Activated T-helper 17 cell treated with anti-CD3 and anti-CD28 coated beads, Interleukin-2, amount 50 U/mL, for 72 hours (primary cell): ENCODE measurements at places on chromosomes 1 and 21. TPM values are rescaled to one million over a fixed set of nuclear protein-coding genes. Genes with fewer than 3 reads are reported as not detected.

The CR1L gene
- not detected for total RNA-seq

The CD53 gene
- total RNA-seq = 427 TPM

The HCN3 gene
- 6.0 TPM for total RNA-seq

The LCA5L gene
- total RNA-seq = not detected

The AHCYL1 gene
- total RNA-seq = 80.8 TPM

The TNFRSF1B gene
- total RNA-seq = 379 TPM

The MCOLN2 gene
- total RNA-seq = 43.8 TPM

The MTARC2 gene
- not detected for total RNA-seq

GRCh38 chr1:10694274-10694632 is 102.2 kb downstream of the CASZ1 start:
- H3K36me3 ChIP-seq = no peaks in the 10 kb centered on the region
- peaks cover 3% of the 10 kb centered on the region for H3K27me3 ChIP-seq
- peak overlapping the region; percentile 80 for H3K4me3 ChIP-seq

DNA sequence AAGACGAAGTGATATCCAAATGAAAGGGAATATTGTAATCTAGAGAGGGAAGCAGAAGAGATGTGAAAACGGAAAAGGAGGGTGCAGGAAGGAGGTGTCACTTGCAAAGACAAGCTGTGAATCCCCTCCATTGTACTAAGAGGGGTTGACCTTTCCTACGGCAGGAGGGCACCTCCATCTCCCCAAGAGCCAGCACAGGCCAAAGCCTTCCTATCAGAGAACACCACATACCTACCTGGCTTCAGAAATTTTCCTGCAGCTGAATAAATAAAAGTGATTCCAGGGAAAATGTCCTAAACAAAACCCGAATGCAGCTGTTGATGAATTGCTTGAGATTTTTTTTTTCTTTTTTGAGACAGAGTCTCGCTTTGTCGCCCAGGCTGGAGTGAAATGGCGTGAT is 14.3 kb downstream of the KANK4 start:
- H3K36me3 ChIP-seq = no peaks in the 10 kb centered on the region
- H3K27me3 ChIP-seq = peaks cover 6% of the 10 kb centered on the region
- H3K4me1 ChIP-seq = no peaks in the 10 kb centered on the region
- no peak for ATAC-seq
- H3K4me3 ChIP-seq = no peak overlapping the region
- no peak overlapping the region for H3K27ac ChIP-seq

GRCh38 chr1:245279346-245279745 is 124.6 kb downstream of the KIF26B start:
- no peaks in the 10 kb centered on the region for H3K4me1 ChIP-seq
- no peak overlapping the region for H3K27ac ChIP-seq
- H3K27me3 ChIP-seq = peaks cover 16% of the 10 kb centered on the region
- H3K36me3 ChIP-seq = no peaks in the 10 kb centered on the region
- ATAC-seq = no peak

DNA sequence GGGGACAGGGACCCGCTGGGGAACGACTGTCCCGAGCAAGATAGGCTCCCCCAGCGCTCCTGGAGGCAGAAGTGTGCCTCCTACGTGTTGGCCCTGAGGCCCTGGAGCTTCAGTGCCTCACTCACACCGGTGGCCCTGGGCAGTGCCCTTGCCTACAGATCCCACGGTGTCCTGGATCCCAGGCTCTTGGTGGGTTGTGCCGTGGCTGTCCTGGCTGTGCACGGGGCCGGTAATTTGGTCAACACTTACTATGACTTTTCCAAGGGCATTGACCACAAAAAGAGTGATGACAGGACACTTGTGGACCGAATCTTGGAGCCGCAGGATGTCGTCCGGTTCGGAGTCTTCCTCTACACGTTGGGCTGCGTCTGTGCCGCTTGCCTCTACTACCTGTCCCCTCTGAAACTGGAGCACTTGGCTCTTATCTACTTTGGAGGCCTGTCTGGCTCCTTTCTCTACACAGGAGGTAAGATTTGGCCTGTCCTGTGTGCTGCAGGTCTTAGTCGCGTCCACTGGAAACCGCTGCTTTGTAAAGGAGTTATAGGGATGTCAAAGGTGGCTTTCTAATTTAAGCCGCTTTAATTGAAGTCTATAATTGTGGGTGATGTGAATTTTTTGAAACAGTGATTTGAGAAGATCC is 717 bp downstream of the UBIAD1 start:
- peaks cover 47% of the 10 kb centered on the region for H3K36me3 ChIP-seq
- peak overlapping the region; percentile 93 for H3K27ac ChIP-seq
- no peaks in the 10 kb centered on the region for H3K27me3 ChIP-seq
- H3K4me3 ChIP-seq = peak overlapping the region; percentile 76
- peak; percentile 57 for ATAC-seq
- H3K4me1 ChIP-seq = peaks cover 13% of the 10 kb centered on the region

DNA sequence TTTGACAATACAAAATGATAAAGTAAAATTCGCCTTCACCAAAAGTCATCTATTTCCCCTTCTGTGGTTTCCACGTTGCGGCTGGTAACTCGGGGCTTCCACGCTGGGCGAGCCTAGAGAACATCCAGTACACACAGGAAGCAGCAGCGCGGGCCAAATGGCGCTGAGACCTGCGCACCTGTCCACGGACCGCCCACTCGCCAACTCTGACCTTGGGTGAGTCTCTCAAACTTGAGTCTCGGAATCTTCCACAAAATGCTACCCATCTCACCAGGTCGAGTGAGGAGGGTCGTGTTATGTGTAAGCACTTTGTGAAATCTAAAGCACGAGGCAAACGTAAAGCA is 820 bp upstream of the TTF2 start:
- peaks cover 38% of the 10 kb centered on the region for H3K36me3 ChIP-seq
- peak; percentile 31 for ATAC-seq
- H3K27me3 ChIP-seq = no peaks in the 10 kb centered on the region
- H3K4me3 ChIP-seq = no peak overlapping the region

- H3K27me3 ChIP-seq = peaks cover 4% of the 10 kb centered on the region
- no peaks in the 10 kb centered on the region for H3K36me3 ChIP-seq
- ATAC-seq = no peak
- no peaks in the 10 kb centered on the region for H3K4me1 ChIP-seq
Measured at GRCh38 chr1:87888446-87888845, 559.8 kb downstream of the LMO4 start.

GRCh38 chr21:17560377-17561025 is 47.7 kb downstream of the CXADR start:
- no peak overlapping the region for H3K27ac ChIP-seq
- ATAC-seq = no peak
- H3K4me3 ChIP-seq = no peak overlapping the region
- H3K36me3 ChIP-seq = no peaks in the 10 kb centered on the region
- H3K27me3 ChIP-seq = no peaks in the 10 kb centered on the region

DNA sequence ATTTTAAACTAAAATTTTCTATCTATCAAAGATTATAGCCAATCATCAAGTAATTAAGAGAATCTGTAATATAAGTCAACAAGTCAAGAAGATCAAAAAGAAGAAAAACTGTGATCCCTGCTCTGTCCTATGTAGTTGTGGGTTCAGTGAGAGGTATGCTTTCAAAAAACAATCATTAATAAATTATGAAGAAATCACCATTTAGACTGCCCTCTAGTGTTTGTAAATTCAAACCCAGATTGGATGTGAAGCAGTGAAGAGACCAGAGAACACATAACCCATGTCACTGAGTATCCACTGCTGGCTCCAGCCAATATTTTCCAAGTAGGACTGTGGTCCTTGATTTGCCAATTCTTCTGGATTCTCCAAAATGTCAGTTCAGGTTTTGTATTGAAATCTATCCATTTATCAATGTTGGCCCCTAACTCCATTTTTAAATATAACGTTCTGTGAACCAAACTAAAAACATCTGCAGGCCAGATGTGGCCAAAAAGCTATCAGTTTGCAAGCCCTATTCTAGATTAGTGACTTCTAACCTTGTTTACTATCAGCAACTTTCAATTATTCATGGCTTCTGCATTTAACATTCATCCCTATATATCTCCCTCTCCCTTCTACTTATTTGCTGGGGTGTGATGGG is 467.5 kb upstream of the CXADR start:
- no peaks in the 10 kb centered on the region for H3K4me1 ChIP-seq
- H3K27ac ChIP-seq = no peak overlapping the region
- no peak for ATAC-seq
- no peak overlapping the region for H3K4me3 ChIP-seq

DNA sequence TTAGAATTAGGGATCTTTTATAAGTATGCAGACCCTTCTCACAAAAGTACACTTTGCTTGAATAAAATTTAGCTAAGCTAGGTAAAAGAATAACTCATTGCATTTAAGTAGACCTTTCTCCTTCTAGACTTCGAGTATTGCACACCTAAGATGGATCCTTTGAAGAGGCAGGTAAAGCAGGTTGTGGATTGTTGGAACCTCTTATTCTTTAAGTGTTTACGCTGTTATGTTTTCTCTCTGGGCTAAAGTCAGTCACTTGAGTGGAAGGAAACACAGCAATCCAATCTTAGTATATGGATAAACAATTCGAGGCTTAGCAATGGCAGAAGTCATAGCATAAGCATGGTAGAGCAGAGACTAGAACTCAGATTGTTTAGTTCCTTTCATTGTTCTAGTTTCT is 11.4 kb downstream of the MAGI3 start:
- H3K4me3 ChIP-seq = no peak overlapping the region
- H3K27me3 ChIP-seq = peaks cover 4% of the 10 kb centered on the region
- peaks cover 9% of the 10 kb centered on the region for H3K4me1 ChIP-seq
- no peaks in the 10 kb centered on the region for H3K36me3 ChIP-seq
- H3K27ac ChIP-seq = no peak overlapping the region

DNA sequence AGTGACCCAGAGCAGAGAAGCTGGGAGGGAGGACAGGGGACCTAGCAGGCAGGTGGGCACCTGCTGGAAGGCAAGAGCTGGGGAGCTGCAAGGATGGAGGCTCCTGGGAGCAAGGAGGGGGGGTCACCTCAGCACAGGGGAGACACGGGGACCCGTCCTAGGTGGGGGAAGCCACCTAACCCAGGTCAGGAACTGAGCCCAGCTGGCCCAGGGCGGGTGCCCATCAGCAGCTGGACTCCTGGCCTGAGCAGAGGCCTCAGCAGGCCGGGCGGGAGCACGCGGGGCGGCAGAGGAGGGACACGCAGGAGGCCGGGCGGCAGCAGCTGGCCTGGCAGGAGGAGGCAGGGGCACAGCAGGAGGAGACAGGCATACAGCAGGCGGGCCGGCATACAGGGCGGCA is 949 bp downstream of the KRTAP10-1 start:
- H3K36me3 ChIP-seq = no peaks in the 10 kb centered on the region
- H3K4me3 ChIP-seq = no peak overlapping the region
- ATAC-seq = no peak
- H3K27ac ChIP-seq = no peak overlapping the region
- no peaks in the 10 kb centered on the region for H3K4me1 ChIP-seq
- no peaks in the 10 kb centered on the region for H3K27me3 ChIP-seq

DNA sequence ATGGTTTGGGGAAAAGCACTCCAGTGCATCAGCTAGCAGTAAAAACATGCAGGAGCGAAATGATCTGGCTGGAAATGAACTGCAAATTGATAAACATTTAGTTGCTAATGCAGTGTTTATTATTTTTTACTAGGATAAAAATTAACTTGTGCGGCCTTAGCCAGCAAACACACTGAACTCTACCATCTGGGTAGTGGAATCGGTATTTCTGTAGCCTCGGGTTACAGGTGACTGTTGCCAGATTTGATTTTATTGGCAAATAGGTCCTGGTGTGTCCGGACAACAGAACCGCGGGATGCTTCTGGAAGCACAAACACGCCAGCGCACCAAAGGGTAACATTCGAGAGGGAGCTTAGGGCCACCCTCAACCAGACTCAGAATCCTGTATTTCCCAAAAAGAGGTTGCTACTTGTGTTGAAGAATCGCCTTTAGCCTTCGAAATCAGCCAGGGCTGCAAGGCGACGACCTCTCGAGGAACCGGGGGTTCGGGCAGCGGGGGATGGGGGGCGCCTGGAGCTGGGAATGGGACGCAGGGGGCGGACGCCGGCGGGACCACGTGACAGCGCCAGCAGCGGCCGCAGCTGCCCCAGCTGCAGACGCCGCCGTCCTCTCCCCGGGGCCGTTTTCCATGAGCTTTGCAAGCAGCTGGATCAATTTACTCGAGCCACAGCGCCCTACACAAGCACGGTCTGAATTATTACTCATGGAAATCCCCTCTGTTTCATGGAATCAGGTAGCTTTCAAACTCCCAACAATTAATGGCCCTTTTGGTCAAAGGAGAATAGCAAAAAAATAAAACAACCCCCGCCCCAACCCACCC is 158.8 kb downstream of the TOMM20 start:
- peak overlapping the region; percentile 91 for H3K27ac ChIP-seq
- ATAC-seq = no peak
- peak overlapping the region; percentile 73 for H3K4me3 ChIP-seq
- no peaks in the 10 kb centered on the region for H3K36me3 ChIP-seq

DNA sequence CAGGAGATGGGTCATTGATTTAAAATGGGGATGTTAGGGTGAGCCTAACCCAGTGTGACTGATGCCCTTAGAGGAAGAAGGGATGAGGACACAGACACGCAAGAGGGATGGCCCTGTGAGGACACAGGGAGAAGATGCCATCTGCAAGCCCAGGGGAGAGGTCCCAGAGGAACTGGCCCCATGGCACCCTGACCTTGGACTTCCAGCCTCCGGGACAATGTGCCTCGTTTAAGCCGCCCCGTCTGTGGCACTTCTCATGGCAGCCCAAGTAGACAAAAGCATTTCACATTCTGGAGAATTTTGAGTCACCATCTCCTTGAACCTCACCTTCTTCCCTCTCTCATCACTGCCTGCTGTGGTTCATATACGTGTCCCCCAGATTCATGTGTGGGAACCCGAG is 20.1 kb upstream of the PCBP3 start:
- H3K36me3 ChIP-seq = no peaks in the 10 kb centered on the region
- peak overlapping the region; percentile 34 for H3K27ac ChIP-seq
- ATAC-seq = no peak
- peaks cover 8% of the 10 kb centered on the region for H3K27me3 ChIP-seq
- H3K4me3 ChIP-seq = no peak overlapping the region

- peaks cover 73% of the 10 kb centered on the region for H3K4me1 ChIP-seq
- H3K4me3 ChIP-seq = peak overlapping the region; percentile 76
- peaks cover 62% of the 10 kb centered on the region for H3K36me3 ChIP-seq
- H3K27me3 ChIP-seq = no peaks in the 10 kb centered on the region
- ATAC-seq = no peak
Measured at GRCh38 chr1:54403405-54403804, 2.8 kb downstream of the SSBP3 start.
